Activated CD4-positive, alpha-beta T cell treated with anti-CD3 and anti-CD28 coated beads, Interleukin-2, amount 10 ng/mL, durations not matched to agents 7 days and 5 days (primary cell): ENCODE measurements at places on chromosomes 5 and 9. TPM values are rescaled to one million over a fixed set of nuclear protein-coding genes. Genes with fewer than 3 reads are reported as not detected.

- H3K4me1 ChIP-seq: no peaks in the 10 kb centered on the region
- no peaks in the 10 kb centered on the region for H3K36me3 ChIP-seq
- DNase-seq: no peak
- no peak overlapping the region for H3K27ac ChIP-seq
- H3K4me3 ChIP-seq: no peak overlapping the region
- no peaks in the 10 kb centered on the region for H3K27me3 ChIP-seq
Measured at GRCh38 chr5:105632043-105632442, 2038.7 kb downstream of the EFNA5 start.

- H3K4me1 ChIP-seq: no peaks in the 10 kb centered on the region
- DNase-seq: no peak
- H3K4me3 ChIP-seq: no peak overlapping the region
Measured at GRCh38 chr5:17620627-17621026, 10.4 kb downstream of the TAF11L12 start.

GFI1B gene
- not detected for total RNA-seq

GRCh38 chr5:178419196-178419595 lies 171.0 kb downstream of the COL23A1 start:
- H3K27ac ChIP-seq: no peak overlapping the region
- peaks cover 3% of the 10 kb centered on the region for H3K27me3 ChIP-seq
- H3K36me3 ChIP-seq: no peaks in the 10 kb centered on the region
- no peak for DNase-seq

GRCh38 chr5:89308606-89309040 lies 425.6 kb upstream of the MEF2C start:
- H3K27me3 ChIP-seq: no peaks in the 10 kb centered on the region
- no peak overlapping the region for H3K4me3 ChIP-seq
- no peaks in the 10 kb centered on the region for H3K4me1 ChIP-seq
- H3K27ac ChIP-seq: no peak overlapping the region
- DNase-seq: no peak

MARVELD2 gene
- 0.07 TPM for total RNA-seq

DNA sequence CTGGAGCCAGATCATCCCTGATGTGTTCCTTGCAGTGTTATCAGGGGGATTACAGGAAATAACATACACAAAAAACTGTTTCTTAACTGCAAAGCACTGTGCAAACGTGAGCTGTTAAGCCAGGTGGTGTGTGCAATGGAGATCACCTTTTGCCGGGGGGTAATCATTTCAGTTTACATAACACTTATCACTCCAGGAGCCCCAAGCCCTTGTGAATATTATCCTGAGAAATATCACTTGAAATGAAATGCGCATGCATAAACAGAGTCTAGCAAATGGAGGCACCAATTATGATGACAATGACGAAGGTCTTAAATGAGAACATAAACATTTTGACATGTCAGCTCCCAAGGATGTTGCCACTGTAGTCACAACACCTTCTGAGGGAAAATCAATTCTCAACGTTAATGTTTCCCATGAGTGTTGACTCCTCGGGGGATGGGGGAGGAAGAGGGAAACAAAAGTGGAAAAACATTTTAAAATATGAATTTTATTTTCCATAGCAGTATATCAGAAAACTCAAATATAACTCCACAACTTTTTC lies 54.5 kb upstream of the RAD23B start:
- DNase-seq: no peak
- H3K27me3 ChIP-seq: peaks cover 41% of the 10 kb centered on the region
- H3K4me3 ChIP-seq: no peak overlapping the region
- no peak overlapping the region for H3K27ac ChIP-seq
- H3K4me1 ChIP-seq: no peaks in the 10 kb centered on the region

- H3K27ac ChIP-seq: no peak overlapping the region
- H3K27me3 ChIP-seq: peaks cover 56% of the 10 kb centered on the region
- H3K36me3 ChIP-seq: peaks cover 2% of the 10 kb centered on the region
- H3K4me1 ChIP-seq: peaks cover 10% of the 10 kb centered on the region
- DNase-seq: no peak
Measured at GRCh38 chr9:121598167-121598964, 53.1 kb upstream of the DAB2IP start.

- H3K36me3 ChIP-seq: no peaks in the 10 kb centered on the region
- H3K27ac ChIP-seq: no peak overlapping the region
- H3K4me1 ChIP-seq: no peaks in the 10 kb centered on the region
- peaks cover 4% of the 10 kb centered on the region for H3K27me3 ChIP-seq
Measured at GRCh38 chr5:107331312-107331711, 339.4 kb downstream of the EFNA5 start.

SLC28A3 gene
- total RNA-seq: 0.04 TPM

GRCh38 chr9:21546949-21547348 lies 64.8 kb upstream of the IFNE start:
- no peak overlapping the region for H3K4me3 ChIP-seq
- peaks cover 9% of the 10 kb centered on the region for H3K4me1 ChIP-seq
- no peaks in the 10 kb centered on the region for H3K27me3 ChIP-seq
- H3K27ac ChIP-seq: no peak overlapping the region

GRCh38 chr5:155728146-155728856 lies 598.7 kb upstream of the SGCD start:
- no peak overlapping the region for H3K4me3 ChIP-seq
- DNase-seq: no peak
- no peaks in the 10 kb centered on the region for H3K36me3 ChIP-seq
- H3K27me3 ChIP-seq: peaks cover 47% of the 10 kb centered on the region
- H3K4me1 ChIP-seq: no peaks in the 10 kb centered on the region

GRCh38 chr5:120988491-120988890 lies 524.4 kb downstream of the PRR16 start:
- DNase-seq: no peak
- H3K27ac ChIP-seq: no peak overlapping the region
- no peaks in the 10 kb centered on the region for H3K4me1 ChIP-seq
- H3K4me3 ChIP-seq: no peak overlapping the region

DMRTA1 gene
- total RNA-seq: not detected

GRCh38 chr9:98254228-98255060 lies 1.0 kb downstream of the TBC1D2 start:
- no peak for DNase-seq
- H3K27ac ChIP-seq: peak overlapping the region; percentile 98
- peaks cover 9% of the 10 kb centered on the region for H3K36me3 ChIP-seq
- H3K4me3 ChIP-seq: peak overlapping the region; percentile 90

- peaks cover 66% of the 10 kb centered on the region for H3K36me3 ChIP-seq
- no peak for DNase-seq
- H3K27me3 ChIP-seq: no peaks in the 10 kb centered on the region
- peak overlapping the region; percentile 0 for H3K27ac ChIP-seq
- H3K4me1 ChIP-seq: peaks cover 78% of the 10 kb centered on the region
Measured at GRCh38 chr5:140553657-140554056, 3.6 kb downstream of the SRA1 start.

BARX1 gene
- not detected for total RNA-seq

CYSRT1 gene
- 0.72 TPM for total RNA-seq

DNA sequence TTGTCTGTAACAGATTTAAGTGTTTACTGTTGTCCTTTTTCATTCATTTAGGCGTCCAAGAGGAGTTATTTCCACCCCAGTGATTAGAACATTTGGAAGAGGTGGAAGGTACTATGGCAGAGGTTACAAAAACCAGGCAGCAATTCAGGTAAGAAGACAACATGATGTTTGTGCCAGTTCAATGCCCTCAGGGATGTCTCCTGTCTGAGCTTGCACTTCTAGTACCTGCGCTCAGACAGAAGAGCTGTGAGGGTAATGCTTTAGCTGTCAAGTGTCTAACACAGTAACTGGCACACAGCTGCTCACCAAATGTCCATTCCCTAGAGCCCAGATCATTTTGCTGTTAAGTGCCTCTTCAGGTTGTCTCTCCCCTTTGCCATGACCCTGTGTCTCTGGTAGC lies 14.2 kb upstream of the PHF2 start:
- no peaks in the 10 kb centered on the region for H3K27me3 ChIP-seq
- H3K36me3 ChIP-seq: peaks cover 60% of the 10 kb centered on the region

- peak; percentile 74 for DNase-seq
- H3K4me1 ChIP-seq: peaks cover 18% of the 10 kb centered on the region
- H3K36me3 ChIP-seq: peaks cover 25% of the 10 kb centered on the region
- no peak within 1 kb of the TSS for H3K4me3 ChIP-seq
- peak within 1 kb of the TSS; percentile 89 for H3K27ac ChIP-seq
Measured at GRCh38 chr9:21031091-21031807, at the start of gene HACD4. Gene HACD4, minus strand, starts transcription at chr9:21031640. Its CDS starts 50 bp downstream, at chr9:21031590.

DNA sequence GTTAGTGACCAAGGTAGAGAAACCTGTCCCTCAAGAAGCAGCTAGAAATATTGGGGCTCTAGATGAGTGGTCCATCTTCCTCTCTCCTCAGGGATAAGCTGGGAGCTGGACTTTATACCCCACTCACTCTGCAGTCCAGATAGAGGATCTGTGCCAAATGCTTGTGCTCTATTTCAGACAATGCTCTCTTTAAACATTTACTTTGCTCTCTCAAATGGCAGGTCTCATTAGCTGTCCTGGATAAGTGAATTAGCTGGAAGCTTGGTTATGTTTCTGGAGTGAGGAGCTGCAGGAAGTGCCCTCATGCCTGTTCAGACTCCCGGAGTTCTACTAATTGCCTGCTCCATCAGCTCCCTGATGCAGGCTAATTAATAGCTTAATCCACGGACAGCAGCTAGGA lies 151.1 kb upstream of the CCDC152 start:
- DNase-seq: no peak
- H3K27ac ChIP-seq: no peak overlapping the region
- H3K4me3 ChIP-seq: no peak overlapping the region

DNA sequence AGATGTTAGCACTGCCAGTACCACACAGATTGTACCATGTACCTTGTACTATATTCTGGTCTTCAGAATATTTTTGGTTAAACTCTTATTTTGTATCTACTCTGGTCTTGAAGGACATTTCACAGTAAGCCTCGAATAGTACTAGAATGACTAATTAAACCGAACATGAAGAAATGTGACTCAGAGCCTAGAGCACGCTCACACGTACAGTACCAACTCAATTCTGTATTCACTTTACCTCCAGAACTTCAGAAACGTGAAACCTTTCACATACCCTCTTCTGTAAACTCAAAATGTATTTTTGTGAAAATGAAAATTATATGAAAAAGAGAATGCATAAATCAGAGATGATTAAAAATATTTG lies 112.8 kb downstream of the MVB12B start:
- peaks cover 9% of the 10 kb centered on the region for H3K4me1 ChIP-seq
- no peak overlapping the region for H3K4me3 ChIP-seq
- H3K27ac ChIP-seq: no peak overlapping the region
- no peak for DNase-seq
- H3K36me3 ChIP-seq: no peaks in the 10 kb centered on the region
